ENCODE measurements at places on chromosomes 2 and 18.

DNA sequence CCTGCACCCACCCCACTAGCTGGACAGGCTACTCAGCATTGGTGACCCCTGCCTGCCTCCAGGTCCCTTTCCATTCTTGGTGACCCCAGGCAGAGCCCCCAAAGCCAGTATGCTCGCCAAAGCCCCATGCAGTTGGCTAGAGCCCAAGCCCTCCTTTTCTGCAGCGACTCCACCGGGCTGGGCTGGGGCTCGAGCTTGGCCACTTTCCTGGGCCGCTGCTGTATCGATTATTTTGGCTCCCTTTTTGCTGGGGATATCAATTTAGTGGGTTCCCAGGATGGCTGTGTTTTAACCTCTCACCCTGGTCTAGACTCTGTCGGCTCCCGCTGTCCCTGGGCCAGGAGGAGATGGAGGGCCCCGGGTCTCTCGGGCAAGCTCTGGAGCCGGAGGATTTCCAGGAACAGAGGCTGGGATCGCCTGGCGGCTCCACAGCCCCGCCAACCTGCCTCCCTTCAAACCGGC is 76.0 kb downstream of the SMAD7 start:
- DNase-seq = no peak

DNA sequence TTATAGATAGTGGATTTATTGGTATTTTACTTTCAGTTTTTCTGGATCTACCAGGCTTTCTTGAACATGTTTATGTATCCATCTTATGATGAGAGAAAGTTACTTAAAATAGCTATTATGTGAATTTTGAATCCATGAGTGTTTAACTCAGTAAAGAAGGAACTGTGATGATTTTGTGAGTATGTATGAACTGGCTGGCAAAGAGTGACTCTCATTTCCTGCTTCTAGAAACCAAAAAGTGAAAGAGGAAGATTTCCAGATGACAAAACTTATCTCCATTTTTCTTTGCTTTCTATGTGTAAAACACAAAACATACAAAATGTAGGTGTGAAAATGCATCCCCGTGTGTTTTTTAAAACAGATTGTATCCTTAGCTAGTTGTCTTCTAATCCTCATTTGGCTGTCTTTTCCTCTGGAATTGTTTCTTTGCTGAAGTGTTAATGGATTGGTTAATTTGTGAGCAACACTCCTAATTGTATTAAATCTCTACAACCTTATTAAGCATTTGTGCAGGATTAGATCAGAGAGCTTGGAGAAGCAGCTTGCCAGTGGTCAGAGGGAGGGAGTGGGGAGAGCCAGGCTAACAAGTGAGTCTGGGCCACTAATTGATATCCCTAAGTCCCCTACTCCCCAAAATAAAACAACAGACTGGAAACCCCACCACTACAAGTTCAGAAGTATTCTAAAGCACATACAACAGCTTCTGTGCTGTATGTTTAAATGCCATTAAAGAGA is 23.9 kb downstream of the PTPRM start:
- peak; percentile 58 for DNase-seq

DNA sequence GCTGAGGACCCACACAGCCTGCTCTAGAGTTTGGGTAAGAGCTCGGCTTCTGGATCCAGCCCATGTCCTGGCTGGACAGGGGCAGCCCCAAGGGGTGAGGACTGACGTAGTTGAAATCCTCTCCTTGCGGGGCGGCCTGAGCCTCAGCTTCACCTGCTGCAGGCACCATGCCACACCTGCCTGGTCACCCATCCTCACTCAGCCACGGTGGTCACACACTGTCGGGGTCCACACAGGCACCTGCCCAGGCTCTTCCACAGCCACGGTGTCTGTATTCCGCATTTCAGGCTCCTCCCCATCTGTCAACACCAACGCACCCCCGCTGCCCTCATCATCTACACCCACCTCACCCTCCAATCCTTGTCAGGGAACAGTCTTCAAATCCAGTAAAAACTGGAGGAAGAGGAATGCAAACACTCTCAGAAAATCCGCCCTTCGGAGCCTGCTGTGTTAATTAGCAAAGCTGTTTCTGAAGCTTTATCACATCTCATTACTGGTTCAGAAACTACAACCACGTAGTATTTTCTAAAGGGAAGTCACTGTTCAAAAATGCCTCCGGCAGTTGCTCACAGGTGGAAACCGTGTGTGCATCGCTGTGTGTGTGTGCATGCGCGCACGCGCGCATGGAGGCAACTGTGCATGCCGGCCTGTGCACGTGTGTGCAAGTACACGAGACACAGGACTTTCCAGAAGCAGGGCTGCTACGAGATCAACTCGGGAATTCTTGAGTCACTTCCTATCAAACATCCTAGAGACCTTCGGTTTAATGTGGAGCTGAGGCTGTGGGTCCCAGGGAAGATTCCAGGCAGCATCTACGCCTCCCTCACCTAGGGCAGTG is 38.2 kb downstream of the SLC66A2 start:
- no peak for DNase-seq

DNA sequence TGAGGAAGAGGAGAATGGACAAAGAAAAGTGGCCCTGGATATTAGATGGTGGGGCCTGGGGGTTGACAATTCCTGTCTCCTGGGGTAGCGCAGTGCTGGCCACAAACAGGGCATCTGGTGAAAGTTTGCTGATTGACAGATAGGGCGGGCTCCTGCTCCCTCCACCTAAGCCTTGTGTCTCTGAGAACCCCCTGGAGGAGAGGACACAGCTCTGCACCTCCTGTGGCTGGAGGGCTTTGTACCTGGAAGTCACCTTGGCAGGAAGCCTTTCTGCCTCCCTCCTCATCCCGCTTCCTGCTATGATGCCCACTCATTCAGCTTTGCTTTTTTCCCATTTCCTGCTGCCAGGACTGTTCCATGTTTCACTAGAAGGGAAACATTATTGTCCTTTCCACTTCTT is 72.4 kb downstream of the RHOB start:
- no peak for DNase-seq

GRCh38 chr2:138184428-138184827 is 220.2 kb downstream of the HNMT start:
- no peak for DNase-seq

GRCh38 chr2:228917220-228917619 is 353.9 kb downstream of the PID1 start:
- DNase-seq = peak; percentile 91
